Activated T-cell treated with anti-CD3 and anti-CD28 coated beads for 24 hours (primary cell): ENCODE measurements at places on chromosomes 12 and 14.

- DNase-seq = no peak
Observed at GRCh38 chr12:14239350-14239934, 126.0 kb upstream of the ATF7IP start.

DNA sequence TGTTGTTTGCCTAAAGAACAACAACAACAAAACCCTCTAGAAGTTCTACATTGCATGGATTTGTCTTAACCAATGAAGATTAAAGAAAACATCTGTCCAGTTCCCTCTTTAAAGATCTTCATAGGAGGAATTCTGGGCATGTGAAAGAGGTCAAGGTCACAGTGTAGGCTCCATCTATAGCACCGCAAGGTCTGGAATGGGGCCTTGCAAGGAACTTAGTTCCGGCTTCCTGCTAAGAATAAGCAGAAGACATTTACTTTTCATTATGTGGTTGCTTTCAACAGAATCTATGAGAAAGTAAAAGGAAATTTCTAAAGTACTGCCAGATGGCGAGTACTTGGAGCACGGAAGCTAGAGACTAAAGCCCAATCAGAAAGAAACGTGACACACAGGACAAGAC is 57.2 kb upstream of the GNPNAT1 start:
- DNase-seq = no peak

- DNase-seq = no peak
Observed at GRCh38 chr12:82507686-82508085, 149.4 kb downstream of the METTL25 start.

- DNase-seq = no peak
Observed at GRCh38 chr12:48151103-48151771, 6.1 kb downstream of the ASB8 start.

- DNase-seq = no peak
Observed at GRCh38 chr12:45338272-45338671, 122.4 kb downstream of the ANO6 start.

DNA sequence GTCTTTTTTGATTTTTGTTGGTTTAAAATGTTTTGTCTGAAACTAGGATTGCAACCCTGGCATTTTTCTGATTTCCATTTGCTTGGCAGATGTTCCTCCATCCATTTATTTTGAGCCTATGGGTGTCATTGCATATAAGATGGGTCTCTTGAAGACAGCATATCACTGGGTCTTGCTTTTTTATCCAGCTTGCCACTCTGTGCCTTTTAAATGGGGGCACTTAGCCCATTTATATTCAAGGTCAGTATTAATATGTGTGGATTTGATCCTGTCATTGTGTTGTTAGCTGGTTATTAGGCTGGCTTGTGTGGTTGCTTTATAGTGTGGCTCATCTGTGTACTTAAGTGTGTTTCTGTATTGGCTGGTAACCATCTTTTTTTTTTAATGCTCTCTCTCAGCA is 139.6 kb downstream of the CEP83 start:
- no peak for DNase-seq

GRCh38 chr12:112525426-112525809 is 106.7 kb downstream of the PTPN11 start:
- no peak for DNase-seq

DNA sequence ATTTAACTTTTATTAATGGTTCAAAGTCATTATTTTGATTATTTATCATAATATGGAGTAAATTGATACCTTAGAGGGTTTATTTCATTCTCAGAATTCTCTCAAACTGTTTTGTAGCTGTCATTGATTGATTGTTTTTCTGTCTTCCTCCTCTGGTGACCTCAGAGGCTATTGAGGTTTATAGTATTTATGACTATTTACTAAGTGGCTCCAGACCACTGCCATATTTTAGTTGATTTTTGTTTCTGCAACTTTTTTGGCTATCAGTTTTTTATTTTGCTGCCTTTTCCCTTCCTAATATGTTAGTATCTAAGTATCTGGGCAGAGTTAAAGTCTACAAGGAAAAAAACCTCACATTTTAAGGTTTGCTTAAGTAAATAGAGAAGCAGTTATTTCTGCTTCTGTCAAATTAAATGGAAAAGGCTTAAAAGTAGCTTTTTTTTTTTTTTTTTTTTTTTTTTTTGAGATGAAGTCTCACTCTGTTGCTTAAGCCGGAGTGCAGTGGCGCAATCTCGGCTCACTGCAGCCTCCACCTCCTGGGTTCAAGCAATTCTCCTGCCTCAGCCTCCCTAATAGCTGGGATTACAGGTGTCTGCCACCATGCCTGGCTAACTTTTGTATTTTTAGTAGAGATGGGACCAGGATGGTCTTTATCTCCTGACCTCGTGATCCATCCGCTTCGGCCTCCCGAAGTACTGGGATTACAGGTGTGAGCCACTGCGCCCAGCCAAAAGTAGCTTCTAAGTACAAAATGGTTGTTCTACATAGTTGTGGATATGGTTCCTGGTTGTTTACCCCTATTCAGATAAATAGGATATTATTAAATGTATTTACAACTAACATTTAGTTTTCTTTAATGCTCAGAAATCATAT is 8.2 kb downstream of the MDM2 start:
- DNase-seq = no peak

DNA sequence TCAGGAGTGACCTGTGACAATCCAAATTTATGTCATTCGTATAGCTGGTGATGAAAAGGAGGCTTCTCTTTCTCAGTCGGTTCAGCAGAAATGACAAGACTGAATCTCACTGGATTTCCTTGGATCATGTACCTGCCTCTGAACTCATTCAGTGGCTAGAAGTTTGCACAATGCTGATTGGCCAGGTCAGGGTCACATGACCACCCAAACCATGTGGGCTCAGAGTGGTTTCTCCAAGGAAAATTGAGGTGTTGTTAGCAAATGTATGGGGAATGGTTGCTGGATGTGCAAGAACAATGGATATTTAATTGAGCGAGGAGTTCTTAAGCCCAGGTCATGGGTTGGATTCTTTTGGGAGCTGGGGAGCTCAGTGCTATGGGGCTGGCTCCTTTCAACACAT is 227.5 kb downstream of the AACS start:
- no peak for DNase-seq

- no peak for DNase-seq
Observed at GRCh38 chr12:106942775-106943174, 12.9 kb upstream of the TMEM263 start.

DNA sequence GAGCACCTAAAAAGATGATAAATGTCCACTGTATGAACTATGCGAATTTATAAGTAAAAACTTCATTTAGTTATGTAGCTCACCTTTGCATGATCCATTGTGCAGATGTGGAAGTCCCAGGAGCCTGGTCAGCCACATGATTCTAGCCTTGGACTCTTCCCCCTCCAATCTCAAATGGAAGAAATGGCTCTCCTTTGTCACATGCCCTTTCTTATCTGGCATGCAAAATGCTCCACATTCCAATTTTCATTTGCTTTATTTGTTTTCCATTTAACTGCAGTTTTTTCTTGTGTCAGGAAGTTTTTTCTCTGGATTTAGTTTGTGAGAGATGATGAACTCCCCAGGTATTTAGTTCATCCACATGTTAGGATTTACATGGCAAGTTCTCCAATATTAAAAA is 73.8 kb downstream of the DYRK2 start:
- no peak for DNase-seq

- DNase-seq = no peak
Observed at GRCh38 chr12:123264642-123265041, 7.0 kb downstream of the CDK2AP1 start.

DNA sequence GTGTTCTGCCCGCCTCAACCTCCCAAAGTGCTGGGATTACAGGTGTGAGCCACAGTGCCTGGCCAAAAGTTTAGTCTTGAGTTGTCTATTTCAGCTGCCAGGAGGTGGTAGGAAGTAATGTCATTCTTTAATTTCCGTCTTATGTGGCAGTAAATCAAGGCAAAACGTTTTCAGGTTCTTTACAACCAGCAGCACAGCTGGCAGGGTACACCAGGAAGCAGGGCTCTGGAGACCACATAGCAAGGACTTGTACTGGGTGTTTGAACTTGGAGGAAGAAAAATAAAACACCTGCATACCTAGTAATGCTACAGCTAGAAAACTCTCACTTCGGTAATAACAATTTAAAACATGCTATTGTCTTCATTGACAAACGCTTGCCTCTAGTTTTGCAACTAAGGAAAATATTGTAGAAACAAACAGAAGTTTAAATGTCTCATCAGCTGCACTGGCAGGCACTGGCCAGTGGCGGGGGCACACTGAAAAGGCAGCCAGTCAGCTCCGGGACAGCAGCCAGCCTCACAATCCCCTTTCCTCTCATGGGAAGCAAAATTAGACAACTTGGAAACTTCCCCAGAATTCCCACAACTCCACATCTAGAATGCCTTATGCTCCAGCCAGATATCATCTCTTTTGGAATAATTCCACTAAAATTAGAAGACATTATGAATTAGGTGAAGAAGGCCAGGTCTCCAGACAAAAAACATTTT is 72.2 kb downstream of the CLIP1 start:
- DNase-seq = no peak

- no peak for DNase-seq
Observed at GRCh38 chr12:38711054-38711453, 194.3 kb downstream of the CPNE8 start.

DNA sequence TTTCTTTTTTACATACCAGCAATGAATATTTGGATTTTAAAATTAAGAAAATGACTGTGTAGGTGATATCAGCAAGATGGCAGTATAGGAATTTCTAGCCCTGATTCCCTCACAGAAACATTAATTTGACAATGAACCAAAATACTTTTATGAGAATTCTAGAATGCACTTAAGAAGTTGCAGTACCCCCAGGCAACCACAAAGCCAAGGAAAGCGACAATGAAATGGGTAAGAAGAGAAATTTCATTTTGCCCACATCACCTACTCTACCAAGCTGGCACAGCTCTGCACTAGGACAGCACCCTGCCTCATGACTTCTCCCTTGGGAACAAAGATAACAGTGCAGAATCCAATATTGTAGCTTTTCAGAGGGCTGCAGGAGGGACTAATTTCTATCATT is 6.6 kb downstream of the OR9K2 start:
- DNase-seq = no peak

- DNase-seq = no peak
Observed at GRCh38 chr12:80858356-80858755, 79.4 kb downstream of the LIN7A start.

DNA sequence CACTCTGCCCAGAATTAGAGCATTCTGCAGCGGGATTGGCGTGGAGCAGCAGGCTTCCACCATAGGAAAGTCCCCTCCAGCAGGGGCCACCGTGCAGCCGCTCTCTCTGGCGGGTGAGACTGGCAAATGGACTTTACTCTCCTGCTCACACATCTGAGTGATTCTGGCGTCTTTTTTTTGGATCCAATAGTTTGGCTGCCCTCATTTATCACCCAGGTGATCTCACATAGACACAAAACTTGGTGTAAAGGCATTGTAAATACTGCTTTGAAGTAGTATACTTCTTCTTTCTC is 130.3 kb downstream of the TGFB3 start:
- DNase-seq = no peak

- DNase-seq = peak; percentile 48
Observed at GRCh38 chr14:23352506-23353432, at the start of gene SLC22A17. TSS of gene SLC22A17 (minus strand) at chr14:23352887.

GRCh38 chr12:102958073-102958829 is 777 bp downstream of the ASCL1 start:
- DNase-seq = no peak

DNA sequence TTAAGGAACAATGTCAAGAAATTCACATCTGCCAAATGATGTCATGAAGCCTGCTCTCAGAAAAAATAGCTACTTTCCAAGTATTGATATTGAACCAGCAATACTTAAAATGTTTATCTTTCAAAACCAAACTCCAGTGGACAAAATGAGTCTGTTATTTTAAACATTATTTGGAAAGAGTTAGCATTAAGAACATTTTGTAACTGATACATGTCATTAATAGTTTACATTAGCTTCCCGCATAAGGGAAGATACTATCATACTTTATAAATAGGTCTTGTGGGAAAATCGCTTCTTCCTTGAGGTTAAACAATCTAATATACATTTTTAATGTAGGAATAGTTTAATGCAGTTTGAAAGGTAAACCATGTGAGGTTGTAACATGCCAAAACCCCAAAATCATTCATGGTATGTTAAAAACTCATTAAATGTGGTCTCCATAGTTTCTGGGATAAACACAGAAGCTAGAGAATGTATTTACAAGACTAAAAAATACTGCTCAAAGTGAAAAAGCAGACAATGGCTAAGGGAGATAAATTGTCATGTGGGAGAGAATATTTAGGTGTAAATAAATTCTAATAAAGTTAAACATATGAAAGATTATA is 73.4 kb upstream of the ATP2B1 start:
- DNase-seq = no peak

DNA sequence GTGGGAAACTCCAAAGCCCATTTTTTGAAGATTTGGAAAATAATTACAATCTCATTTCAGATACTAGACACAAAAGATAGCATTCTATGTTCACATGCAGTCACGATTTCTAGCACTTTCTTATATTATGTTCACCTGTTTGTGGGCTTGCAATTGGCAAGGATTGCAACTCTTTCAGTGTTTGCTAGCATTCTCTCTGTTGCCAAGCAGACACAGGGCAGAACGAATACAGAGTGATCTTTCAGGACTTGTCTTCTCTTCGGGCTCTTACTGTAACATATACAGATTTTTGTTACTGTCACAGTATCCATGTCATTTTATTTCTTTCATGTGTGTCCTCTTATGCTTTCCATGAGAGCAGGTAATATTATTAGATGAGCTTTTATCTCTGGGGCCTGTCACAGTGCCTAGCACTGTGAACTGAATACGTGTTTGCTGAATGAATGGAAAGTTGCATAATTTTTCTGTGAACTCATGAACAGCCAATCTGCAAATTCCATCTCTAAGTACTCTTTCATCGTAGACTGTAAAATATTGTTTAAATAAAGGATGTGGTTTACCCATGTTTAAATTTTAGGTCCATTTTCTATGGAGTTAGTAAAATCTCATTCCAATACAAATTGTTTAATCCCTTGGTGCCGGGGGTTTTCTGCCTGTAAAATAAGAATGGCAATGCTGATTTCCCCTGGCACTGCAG is 105.1 kb downstream of the BMP4 start:
- no peak for DNase-seq

DNA sequence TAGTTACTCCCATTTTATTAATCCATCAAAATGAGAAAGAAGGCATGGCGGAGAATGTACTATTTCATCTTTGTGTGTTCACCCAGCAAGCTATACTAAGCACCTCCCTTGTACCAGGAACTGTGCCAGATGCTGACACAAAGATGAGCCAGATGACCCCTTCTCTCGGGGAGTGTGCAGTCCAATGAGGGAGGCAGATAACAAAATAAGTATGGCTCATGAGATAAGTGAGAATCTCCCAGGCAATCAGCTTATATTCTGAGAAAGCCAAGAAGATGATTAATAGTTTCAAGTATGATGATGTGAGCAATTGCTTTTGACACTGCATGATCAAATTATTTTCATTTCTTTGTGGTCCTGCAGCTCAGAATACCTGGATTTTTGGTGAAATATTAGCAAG is 1.3 kb upstream of the TMEM233 start:
- no peak for DNase-seq
